ENCODE measurements at places on chromosomes 2 and 18.
A peak's percentile ranks its signal among the peaks of the same experiment; 100 is the strongest.

GRCh38 chr2:226308986-226309385, 490.6 kb downstream of the IRS1 start:
- DNase-seq = peak; percentile 18

- DNase-seq = peak; percentile 65
Observed at GRCh38 chr18:68267583-68267982, 447.3 kb downstream of the TMX3 start.

DNA sequence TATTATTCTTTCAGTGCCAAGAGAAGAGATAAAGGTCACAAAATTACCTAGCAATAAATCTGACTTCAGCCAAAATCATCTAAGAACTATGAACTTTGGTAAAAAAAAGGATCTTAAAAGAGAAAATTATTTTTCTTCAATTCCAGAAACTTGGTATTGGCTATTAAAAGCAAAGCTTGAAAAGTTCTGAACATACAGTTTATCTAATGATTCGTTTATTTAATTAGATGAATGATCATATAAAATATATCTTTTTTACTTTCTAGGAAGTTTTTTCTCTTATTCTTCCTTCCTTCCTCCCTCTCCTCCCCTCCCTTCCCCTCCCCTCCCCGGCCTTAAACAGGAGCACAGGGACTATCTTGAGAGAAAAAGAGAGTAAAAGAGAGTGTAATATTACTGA, 536.1 kb downstream of the SOX11 start:
- DNase-seq = no peak

DNA sequence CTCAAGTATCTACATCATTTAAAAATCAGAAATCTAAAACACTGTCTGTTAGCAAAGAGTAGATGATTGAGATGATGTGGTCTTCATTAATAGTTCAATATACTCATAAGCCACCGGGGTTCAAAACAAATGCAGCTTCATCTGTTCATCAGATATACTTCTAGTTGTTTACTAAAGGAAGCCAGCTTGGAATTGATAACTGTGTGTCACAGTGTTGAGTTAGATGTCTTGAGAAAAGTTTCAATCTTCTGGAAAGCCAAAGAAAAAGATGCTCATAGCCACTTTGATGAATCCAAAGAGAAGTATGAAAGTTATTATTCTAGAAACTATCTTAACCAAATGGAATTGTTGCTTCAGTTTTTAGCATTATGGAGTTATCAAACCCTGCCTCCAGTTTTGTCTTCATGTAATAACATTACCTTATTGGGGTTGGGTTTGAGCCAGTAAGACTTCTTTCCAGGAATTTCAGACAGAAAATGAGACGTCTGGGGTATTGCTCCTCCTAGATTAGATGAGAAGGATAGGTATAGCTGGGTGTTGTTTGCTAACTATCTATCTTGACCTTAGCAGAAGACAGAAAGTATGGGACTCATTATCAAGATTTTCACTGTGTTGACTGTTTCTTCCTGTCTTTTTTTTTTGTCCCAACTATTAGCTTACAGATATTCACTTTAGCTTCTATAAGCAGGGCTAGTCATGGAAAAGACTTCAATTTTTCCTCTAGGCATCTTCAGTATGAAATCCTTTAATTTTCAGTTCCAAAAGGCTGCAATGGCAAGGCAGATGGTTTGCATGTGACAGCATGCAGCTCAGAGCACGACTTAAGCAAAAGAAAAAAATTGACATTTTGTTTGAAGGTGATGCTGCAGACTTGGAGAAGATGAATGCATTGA, 66.5 kb downstream of the LNPK start:
- no peak for DNase-seq

DNA sequence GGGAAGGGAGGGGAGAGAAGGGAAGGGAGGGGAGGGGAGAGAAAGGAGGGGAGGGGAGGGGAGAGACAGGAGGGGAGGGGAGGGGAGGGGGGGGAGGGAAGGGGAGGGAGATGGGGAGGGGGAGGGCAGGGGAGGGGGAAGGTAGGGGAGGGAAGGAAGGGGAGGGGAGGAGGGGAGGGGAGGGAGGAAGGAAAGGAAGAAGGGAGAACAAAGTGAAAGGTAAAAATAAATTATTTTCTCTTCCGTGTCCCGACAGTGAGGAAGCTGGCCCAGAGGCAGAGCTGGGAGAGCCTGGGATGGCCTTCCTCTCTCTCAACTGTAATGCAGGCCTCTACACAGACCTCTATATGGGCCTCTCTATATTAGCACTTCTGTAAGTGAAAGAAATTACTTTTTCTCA, 53.2 kb downstream of the CD226 start:
- no peak for DNase-seq

DNA sequence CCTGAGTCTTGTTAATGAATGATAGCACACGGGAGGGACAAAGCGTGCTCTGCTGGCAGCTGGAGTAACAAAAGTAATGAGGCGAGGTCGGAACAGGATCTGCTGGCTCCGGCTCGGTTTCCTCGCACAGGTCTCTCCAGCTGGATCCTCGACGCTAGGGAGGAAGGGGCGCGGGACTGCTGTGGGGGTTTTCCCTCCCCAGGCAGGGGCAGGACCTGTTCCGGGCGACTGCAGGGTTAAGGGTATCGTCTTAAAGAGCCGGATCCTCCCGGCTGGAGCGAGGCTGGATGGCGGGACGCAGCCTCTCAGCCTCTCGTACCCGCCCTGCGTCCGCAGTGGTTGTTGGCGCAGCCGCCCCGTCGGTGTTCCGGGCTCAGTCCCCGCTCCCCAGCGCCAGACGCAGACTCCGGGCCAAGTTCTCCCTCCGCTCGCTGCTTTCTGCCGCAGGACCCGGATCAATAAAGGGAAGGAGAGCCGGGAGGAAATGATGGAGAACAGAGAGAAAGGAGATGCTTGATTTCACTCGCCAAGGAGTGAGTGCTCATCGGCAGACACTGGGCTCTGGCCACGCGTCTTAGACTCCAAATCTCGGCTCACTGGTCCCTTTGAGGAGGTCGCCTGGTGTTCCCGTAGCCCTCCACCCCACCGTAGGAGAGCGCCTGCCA, 1.1 kb upstream of the LIPG start:
- DNase-seq = no peak

DNA sequence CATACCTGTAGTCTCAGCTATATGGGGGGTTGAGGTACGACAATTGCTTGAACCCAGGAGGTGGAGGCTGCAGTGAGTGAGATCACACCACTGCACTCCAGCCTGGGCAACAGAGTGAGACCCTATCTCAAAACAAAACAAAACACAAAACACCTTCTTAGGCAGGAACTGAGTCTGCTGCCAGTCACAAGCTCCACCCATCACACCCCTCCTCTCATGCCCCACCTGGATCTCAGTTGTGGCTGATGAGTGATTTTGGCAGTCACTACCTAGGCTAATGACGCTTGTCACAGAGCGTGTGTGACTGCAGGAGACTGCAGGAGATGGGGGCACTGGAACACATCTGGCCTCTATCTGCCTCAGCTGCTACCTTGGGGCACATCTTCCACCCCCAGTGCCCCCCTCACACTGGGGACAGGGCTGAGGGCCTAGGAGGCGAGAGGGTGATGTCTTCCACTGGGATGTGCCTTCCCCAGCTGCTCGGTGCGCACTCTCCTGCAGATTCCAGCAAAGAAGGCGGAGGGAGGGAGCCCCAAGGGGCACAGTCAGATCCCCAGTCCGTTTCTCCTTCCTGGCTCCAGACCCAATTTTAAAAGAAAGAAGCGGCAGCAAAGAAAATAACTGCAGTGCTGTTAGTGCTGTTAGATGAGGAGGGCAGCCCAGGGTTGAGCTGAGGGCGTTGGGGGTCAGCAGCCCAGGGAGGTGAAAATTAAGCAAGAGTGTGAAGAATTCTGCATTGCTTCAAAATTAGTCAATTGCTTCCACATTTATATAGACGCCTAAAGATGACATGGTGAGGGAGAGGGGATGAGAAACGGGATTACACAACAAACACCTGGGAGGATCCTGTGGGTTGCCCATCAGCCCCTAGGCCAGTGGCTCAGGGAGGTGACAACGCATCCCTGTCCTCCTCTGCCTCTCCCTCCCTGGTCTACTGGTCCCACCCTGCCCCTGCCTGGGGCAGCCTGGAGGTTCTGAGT, 143.6 kb upstream of the HAAO start:
- DNase-seq = no peak
